Activated CD8-positive, alpha-beta memory T cell treated with anti-CD3 and anti-CD28 coated beads for 24 hours (primary cell): ENCODE measurements at places on chromosomes 16 and 17.
A peak's percentile ranks its signal among the peaks of the same experiment; 100 is the strongest.

- DNase-seq, result peak; percentile 68
Measured at GRCh38 chr17:2710803-2711607, 559 bp downstream of the CLUH start.

DNA sequence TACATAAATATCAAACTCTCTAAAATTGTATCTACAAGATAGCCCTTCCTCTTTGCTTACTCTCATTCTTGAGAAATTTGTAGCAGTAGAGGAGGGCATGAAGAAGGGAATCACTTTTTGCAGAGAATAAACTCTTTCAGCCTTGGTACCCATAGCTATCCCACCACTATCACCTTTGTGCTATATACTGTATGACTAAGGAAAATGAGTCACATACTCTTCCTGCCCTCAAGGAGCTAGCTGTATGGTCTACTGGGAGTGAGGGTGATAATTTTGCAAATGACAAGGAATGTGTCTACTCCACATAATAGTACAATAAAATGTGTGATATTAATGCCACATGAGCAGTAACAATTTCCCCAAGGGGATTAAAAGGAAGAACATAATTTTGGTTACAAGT, 184.6 kb upstream of the WSB1 start:
- no peak for DNase-seq

DNA sequence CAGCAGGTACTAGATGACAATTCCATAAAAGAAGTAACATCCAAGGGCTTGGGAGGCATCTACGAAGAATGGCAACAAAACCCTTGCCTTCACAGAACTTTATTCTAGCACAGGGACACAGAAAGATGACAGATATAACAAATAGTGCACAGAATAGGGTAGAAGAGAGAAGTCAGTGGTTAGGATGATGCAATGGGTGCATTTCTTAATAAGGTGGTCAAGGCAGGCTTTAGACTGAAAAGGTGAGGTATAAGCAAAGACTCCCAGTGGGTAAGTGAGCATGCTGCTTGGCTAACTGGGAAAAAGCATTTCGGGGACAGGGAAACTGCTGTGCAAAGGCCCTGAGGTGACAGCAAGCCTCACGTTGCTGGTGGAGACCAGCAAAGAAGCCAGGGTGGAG, 175.9 kb downstream of the XYLT1 start:
- DNase-seq, result no peak

DNA sequence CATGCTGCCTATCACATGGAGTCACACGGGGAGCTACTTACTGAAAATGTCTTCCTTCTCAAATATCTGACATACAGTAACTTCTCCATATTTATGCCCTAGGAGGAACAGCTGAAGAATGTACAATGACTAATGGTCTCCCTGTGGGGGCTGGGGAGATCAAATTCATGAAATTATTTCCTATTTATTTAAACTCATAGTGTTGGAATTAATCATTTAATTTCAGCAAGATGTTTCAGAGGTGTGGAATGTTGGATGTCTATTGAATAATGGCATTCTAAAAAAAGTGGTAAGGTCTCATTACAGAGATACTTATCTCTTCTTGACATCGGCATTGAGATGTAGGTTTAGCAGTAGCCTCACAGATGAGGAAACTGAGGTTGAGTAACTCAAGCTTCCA, 214.3 kb upstream of the CDH11 start:
- no peak for DNase-seq

DNA sequence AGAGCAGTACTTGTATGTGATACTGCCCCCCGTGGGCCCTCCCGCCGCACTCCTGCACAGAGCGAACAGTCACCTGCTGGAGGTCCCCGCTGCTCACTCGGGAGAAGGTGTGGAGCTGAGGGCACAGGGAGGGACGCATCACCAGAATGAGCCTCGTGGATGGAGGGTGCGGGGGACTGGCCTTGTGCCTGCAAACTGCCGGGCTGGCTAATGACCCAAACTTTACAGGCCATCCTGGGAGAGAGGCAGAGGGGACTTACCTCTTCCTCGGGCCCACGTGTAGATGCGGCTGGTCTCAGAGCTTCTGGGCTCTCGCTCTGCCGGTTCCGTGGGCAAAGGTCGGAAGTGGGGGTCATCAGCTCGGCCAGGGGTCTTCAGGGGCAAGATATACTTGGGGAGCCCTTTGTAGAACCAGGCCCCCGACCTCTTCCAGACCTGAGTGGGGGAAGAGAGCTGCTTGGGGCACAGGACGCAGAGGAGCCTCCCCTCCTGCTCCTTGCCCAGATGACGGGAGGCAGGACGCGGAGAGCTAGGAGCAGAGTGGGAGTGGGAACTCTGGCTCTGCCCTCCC, 65.5 kb upstream of the DOC2B start:
- DNase-seq, result no peak
